ENCODE measurements at places on chromosomes 4 and X. TPM values are rescaled to one million over a fixed set of nuclear protein-coding genes. Genes with fewer than 3 reads are reported as not detected.

DNA sequence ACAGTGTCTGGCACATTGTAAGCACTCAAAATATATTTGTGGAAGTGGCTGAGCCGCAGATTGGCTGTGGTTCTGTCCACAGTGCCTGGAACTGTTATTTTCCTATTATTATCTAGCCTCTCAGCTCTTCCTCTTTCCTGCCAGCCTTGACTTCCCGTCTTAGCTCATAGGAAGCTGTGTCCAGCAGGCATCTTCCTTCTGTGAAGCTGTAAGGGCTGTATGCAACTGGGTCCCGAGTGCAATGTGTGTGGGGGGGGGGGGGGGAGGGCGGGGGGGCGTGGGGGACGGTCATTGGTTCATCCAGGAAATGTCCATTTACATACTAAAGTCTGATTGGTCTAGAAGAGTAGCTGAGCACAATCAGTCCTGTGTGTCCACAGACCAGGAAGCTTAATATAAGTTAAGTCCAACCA is 210.7 kb downstream of the PDGFRA start:
- no peaks in the 10 kb centered on the region for H3K27me3 ChIP-seq
- H3K36me3 ChIP-seq = no peaks in the 10 kb centered on the region
- no peaks in the 10 kb centered on the region for H3K4me1 ChIP-seq
- DNase-seq = peak; percentile 43
- no peak overlapping the region for H3K4me3 ChIP-seq

- H3K36me3 ChIP-seq = no peaks in the 10 kb centered on the region
- no peaks in the 10 kb centered on the region for H3K4me1 ChIP-seq
- H3K27me3 ChIP-seq = no peaks in the 10 kb centered on the region
Observed at GRCh38 chr4:2082118-2082517, 23.0 kb downstream of the NAT8L start.

- H3K4me3 ChIP-seq = no peak overlapping the region
- H3K27ac ChIP-seq = no peak overlapping the region
- H3K27me3 ChIP-seq = no peaks in the 10 kb centered on the region
- no peak for DNase-seq
Observed at GRCh38 chr4:123884922-123885321, 488.3 kb downstream of the SPRY1 start.

Gene USP17L24
- total RNA-seq = not detected

DNA sequence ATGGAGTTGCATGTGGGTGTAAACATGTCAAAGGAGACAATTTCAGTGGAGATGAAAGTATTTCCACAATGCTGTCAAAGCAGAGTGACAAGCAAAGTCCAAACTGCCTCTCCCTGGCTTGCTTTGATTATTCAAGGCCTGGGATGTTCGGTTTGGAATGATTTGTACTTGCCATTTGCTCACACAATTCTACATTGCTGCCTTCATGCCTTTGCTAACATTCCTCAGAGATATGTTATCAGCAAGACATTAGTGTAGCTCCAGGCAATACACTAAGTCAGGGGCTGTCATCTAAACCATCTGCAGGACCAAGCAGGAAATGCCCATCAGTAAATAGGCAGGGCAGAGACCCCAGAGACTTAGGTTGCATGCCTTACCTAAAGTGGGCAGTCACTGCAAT is 79.6 kb upstream of the C1QTNF7 start:
- no peaks in the 10 kb centered on the region for H3K27me3 ChIP-seq
- no peak overlapping the region for H3K4me3 ChIP-seq
- H3K36me3 ChIP-seq = no peaks in the 10 kb centered on the region
- no peak for DNase-seq
- H3K27ac ChIP-seq = no peak overlapping the region

DNA sequence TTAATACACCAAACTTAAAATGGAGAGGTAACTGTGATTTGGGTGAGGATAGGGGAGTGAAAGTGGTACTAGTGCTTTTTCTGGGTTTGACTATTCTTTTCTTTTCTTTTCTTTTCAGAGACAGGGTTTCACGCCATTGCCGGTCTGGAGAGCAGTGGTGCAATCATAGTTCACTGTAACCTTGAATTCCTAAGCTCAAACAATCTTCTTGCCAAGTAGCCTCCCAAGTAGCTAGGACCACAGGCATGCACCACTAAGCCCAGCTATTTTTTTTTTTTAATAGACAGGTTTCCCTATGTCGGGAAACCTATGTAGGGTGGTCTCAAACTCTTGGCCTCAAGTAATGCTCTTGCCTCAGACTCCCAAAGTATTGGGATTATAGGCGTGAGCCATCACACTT is 3.0 kb upstream of the ARMCX4 start:
- DNase-seq = no peak
- no peak overlapping the region for H3K27ac ChIP-seq
- no peak overlapping the region for H3K4me3 ChIP-seq
- H3K27me3 ChIP-seq = peaks cover 3% of the 10 kb centered on the region

DNA sequence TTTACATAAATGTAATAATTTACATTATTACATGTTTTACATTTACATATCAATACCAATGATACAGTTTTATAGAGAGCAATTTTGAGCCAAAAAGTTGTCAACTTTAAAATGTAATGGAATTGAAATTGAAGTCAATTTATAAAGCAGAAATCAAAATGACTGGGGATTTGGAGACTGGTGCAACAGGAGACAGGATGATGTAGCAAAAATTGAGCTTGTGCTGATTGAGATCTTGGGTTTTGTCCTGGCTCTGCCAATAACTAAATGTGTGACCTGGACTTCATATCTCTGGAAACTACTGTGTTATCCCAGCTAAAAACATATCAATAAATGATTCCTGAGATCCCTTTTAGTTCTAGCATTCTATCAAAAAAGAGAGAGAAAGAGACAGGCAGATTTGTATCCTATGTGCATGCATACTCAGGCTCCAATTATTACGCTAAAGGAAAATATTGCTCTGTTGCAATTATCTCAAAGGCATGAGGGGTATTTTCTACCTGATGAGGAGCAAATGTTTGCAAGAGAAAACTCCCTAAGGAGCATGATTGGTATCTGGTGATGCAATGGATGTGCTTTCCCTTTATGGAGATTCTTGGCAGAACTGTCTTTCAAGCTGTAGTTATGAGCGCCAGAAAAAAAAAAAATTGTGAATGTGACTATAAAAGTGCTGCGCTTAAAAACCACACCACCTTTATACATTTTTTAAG is 14.7 kb downstream of the EXOC1L start:
- no peak overlapping the region for H3K27ac ChIP-seq
- no peaks in the 10 kb centered on the region for H3K4me1 ChIP-seq
- no peak overlapping the region for H3K4me3 ChIP-seq
- no peak for DNase-seq
- H3K36me3 ChIP-seq = no peaks in the 10 kb centered on the region

DNA sequence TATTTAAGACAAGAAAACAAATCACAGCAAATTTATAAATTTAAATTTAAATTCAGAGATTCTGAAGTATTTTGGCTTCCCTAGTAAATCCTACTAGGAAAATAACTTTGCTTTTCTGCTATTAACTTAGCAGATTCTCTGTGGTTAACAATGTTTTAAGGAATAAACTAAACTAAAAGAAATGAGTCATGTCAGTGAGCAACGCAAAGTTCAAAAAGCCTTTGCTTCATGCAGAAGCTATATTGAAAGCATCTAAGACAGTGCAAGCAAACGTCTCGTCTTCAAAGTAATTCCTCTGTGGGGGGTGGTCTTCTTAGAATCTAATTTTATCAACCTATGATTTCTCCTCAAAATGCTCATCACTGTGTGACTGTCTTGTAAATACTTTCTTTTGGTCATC is 30.1 kb downstream of the GABRB1 start:
- no peak for DNase-seq
- H3K4me1 ChIP-seq = no peaks in the 10 kb centered on the region
- H3K27me3 ChIP-seq = peaks cover 4% of the 10 kb centered on the region
- no peak overlapping the region for H3K27ac ChIP-seq

GRCh38 chr4:18248611-18249010 is 227.1 kb upstream of the LCORL start:
- DNase-seq = no peak
- no peaks in the 10 kb centered on the region for H3K4me1 ChIP-seq
- no peaks in the 10 kb centered on the region for H3K27me3 ChIP-seq
- no peak overlapping the region for H3K4me3 ChIP-seq
- H3K36me3 ChIP-seq = no peaks in the 10 kb centered on the region

GRCh38 chr4:172143605-172144314 is 330.6 kb downstream of the GALNTL6 start:
- H3K36me3 ChIP-seq = no peaks in the 10 kb centered on the region
- H3K27me3 ChIP-seq = no peaks in the 10 kb centered on the region
- no peak for DNase-seq

Gene CT45A5
- not detected for total RNA-seq

DNA sequence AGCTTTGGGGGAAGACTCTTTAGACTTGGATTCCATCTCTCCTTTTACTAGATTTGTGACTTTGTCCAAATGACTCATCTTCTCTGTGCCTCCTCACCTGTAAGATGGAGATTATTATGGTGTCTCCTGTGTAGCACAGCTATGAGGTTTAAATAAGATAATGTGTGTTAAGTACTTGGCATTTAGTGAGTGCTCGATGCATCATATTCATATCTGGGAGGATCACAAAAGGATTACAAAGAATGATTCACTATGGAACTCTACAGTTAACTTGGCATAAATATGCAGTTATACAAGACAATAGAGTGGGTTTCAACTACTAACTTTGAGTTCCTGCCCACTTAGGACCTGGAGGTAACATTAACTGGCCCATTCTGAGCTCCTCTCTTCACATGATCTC is 2.3 kb downstream of the GBA3 start:
- peaks cover 4% of the 10 kb centered on the region for H3K4me1 ChIP-seq
- H3K27ac ChIP-seq = no peak overlapping the region
- no peak overlapping the region for H3K4me3 ChIP-seq
- no peak for DNase-seq

Gene NLRP2B
- total RNA-seq = not detected

GRCh38 chr4:181860668-181861067 is 382.5 kb upstream of the TENM3 start:
- no peak overlapping the region for H3K27ac ChIP-seq
- no peaks in the 10 kb centered on the region for H3K4me1 ChIP-seq
- no peak overlapping the region for H3K4me3 ChIP-seq
- H3K36me3 ChIP-seq = no peaks in the 10 kb centered on the region

DNA sequence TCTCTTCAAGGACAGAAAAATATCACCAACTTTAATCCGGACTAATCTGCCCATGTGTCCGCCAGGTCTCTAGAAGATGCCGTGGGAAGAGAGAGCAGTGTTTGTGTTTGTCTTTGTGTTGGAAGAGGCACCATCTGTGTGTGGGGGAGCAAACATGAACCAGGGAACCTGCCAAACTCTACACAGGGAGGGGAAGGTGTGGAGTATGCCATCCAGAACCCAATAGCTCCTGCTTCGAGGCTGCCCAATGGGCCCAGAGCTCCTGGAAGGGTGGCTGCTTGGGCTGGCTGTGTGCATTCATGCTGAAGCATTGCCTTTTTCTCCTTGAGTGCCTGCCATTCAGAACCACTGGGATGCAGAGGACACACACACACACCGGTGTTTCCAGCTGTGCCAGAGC is 536.2 kb downstream of the MID1IP1 start:
- peak overlapping the region; percentile 72 for H3K27ac ChIP-seq
- H3K4me3 ChIP-seq = no peak overlapping the region
- no peaks in the 10 kb centered on the region for H3K27me3 ChIP-seq
- peaks cover 5% of the 10 kb centered on the region for H3K4me1 ChIP-seq

Gene VSIG4
- 17.7 TPM for total RNA-seq

DNA sequence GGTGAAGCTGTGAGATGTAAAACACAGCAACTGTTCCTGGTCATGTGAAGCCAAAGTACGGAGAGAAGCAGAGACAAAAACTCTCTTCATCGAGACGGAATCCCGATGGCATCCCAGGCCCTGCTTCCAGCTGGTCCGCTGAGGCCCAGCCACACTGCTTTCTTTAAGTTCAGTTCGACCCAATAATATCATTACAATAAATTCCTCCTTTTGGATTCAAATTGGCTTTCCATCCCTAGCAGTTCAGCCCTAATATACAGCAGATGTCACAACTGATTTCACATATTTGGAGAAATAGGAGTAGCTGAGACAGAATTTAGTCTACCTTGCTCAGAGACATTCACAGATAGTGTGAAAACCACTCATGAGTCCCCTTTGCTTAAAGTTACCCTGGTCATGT is 98.3 kb upstream of the SPRY1 start:
- no peaks in the 10 kb centered on the region for H3K36me3 ChIP-seq
- no peak overlapping the region for H3K27ac ChIP-seq
- no peaks in the 10 kb centered on the region for H3K4me1 ChIP-seq
- no peaks in the 10 kb centered on the region for H3K27me3 ChIP-seq

Gene TRIM61
- total RNA-seq = not detected

DNA sequence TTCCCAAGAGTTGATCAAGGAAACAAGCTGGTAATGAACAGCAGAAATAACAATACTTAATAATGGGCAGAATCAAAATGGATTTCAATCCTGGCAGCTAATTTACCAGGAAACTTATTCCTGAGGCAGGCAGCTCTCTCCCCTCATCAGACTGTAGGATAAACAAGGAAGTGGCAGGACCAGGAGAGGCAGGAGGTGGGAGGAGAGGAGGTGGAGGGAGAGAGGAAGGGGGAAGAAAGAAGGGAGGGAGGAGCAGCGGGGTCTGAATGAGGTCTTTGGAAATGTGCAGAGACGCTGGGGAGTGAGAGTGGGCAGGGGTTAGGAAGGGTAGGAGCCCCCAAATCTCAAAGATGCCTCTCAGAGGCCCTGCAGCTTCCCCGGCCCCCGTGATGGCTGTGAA is 231.5 kb downstream of the BCOR start:
- H3K27me3 ChIP-seq = no peaks in the 10 kb centered on the region
- no peaks in the 10 kb centered on the region for H3K4me1 ChIP-seq
- no peak overlapping the region for H3K4me3 ChIP-seq
- DNase-seq = peak; percentile 49
- no peaks in the 10 kb centered on the region for H3K36me3 ChIP-seq
- H3K27ac ChIP-seq = no peak overlapping the region

GRCh38 chr4:176883681-176884418 is 91.1 kb upstream of the VEGFC start:
- no peak overlapping the region for H3K4me3 ChIP-seq
- no peak for DNase-seq
- no peaks in the 10 kb centered on the region for H3K27me3 ChIP-seq

DNA sequence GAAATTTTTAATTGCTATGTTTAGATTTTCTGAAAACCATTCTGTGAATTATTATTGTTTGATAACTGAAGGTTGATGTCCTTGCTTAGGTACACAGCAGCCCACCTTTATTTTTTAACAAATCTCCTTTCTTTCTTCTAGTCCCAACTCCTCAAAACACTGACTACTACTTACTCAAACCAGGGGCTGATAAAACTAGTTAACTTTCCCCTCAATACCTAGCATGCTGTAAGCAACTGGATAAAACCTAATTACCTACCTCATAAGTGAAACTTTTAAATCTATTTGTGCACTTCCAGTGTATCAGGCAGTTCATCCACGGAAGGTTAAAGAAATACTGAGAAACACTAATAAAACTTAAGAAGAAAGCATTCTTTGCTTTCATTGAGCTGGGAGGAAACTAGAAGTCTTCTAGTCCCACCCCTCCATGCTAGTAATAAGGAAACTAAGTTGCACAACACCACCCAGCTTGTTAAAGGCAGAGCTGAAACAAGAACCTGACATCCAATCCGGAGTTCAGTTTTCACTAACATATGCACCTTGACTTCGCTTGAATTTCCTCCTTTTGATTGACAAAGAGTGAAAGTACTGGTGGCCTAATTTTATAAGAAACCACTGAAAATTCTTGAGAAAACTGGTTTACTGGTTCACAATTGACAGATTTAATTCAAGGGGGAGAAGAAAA is 180.2 kb upstream of the TET2 start:
- H3K4me3 ChIP-seq = no peak overlapping the region
- no peaks in the 10 kb centered on the region for H3K4me1 ChIP-seq
- peak; percentile 80 for DNase-seq

GRCh38 chr4:1317177-1318045 is 27.7 kb downstream of the MAEA start:
- no peaks in the 10 kb centered on the region for H3K4me1 ChIP-seq
- no peak overlapping the region for H3K4me3 ChIP-seq
- no peak for DNase-seq
- H3K27me3 ChIP-seq = no peaks in the 10 kb centered on the region
- no peak overlapping the region for H3K27ac ChIP-seq
